ENCODE measurements at places on chromosomes 4 and X.

DNA sequence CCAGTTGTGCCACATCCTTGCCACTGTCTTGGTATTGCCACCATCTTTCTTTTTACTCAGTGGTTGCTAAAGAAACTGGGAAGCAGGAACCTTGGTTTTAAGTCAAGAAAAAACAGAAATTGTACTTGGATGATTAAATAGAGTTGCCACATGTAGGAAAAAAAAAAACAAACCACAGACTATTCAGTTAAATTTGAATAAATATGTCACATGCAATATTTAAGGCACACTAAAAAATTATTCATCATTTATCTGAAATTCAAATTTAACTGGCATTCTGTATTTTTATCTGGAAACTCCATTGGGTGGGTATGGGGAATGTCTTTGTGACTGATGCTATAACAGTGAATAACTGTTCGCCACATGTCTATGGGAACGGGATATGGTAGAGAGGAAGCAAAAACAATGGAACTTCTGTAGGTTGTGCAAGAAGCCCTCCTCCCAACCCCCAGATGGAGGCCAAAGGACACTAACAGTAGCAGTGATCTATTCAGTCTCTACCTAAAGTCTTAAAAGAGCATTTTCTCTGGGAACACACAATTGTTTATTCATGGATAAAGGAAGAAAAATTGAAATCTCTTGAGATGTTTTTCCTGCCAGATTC lies 57.0 kb upstream of the PLAC8 start:
- peaks cover 19% of the 10 kb centered on the region for H3K36me3 ChIP-seq
- DNase-seq: no peak
- no peak overlapping the region for H3K27ac ChIP-seq
- no peak overlapping the region for H3K4me3 ChIP-seq
- H3K27me3 ChIP-seq: peaks cover 13% of the 10 kb centered on the region
- peaks cover 10% of the 10 kb centered on the region for H3K4me1 ChIP-seq

DNA sequence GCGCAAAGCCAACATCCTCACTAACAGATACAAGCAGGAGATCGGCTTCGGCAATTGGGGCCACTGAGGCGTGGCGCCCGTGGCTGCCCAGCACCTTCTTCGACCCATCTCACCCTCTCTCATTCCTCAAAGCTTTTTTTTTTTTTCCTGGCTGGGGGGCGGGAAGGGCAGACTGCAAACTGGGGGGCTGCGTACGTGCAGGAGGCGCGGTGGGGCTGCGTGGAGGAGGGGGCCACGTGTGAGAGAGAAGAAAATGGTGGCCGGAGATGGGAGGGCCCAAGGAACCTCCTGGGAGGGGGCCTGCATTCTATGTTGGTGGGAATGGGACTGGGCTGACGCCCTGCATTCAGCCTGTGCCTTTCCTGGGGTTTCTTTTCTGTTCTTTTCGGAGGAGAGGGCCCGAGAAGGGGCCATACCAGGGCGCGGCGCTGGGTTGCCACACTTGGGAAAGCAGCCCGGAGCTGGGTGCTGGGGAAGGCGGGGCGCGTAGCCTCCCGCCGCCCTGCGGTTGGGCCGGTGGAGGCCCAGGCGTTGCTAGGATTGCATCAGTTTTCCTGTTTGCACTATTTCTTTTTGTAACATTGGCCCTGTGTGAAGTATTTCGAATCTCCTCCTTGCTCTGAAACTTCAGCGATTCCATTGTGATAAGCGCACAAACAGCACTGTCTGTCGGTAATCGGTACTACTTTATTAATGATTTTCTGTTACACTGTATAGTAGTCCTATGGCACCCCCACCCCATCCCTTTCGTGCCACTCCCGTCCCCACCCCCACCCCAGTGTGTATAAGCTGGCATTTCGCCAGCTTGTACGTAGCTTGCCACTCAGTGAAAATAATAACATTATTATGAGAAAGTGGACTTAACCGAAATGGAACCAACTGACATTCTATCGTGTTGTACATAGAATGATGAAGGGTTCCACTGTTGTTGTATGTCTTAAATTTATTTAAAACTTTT lies 4.5 kb downstream of the MID1IP1 start:
- H3K27ac ChIP-seq: peak overlapping the region; percentile 94
- H3K4me3 ChIP-seq: peak overlapping the region; percentile 89
- peaks cover 21% of the 10 kb centered on the region for H3K36me3 ChIP-seq
- DNase-seq: peak; percentile 73
- H3K4me1 ChIP-seq: peaks cover 25% of the 10 kb centered on the region

DNA sequence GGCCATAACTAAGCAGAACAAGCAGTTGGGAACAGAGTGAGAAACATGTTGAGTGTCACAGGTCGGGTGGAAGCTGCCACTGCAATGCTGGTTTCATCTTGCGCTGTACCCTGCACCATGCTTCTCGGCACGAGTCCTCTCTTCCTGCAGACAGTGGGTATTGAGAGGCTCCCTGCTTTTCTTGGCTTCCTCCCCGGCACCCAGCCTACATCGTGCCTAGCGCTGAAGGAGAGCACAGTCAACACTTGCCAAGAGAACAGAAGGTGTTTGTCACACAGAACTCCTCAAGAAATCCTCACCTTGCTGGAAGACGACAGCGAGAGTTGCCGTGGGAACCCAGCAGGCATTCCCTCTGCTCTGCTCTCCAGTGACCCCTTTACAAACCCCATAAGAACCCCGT lies 53.6 kb downstream of the EVC2 start:
- no peaks in the 10 kb centered on the region for H3K36me3 ChIP-seq
- H3K4me3 ChIP-seq: no peak overlapping the region
- no peak overlapping the region for H3K27ac ChIP-seq
- no peak for DNase-seq
- H3K27me3 ChIP-seq: no peaks in the 10 kb centered on the region
- H3K4me1 ChIP-seq: no peaks in the 10 kb centered on the region

DNA sequence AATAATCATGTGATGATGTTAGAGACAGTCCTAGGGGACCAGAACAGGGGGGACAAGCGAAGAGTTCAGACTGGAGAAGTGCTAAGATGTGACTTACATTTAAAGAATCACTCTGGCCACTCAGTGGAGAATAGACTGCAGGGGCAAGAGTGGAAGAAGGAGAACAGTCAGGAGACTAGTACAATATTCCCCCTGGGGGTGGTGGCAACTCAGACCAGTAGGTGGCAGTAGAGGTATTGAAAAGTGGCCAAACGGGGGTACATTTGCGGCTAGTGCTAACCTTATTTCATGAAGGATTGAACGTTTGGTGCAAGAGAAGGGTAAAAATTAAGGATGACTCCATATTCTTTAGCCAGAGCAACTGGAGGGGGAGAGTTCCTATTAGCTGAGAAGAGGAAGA lies 2.7 kb upstream of the BMX start:
- H3K4me1 ChIP-seq: peaks cover 11% of the 10 kb centered on the region
- no peak overlapping the region for H3K27ac ChIP-seq
- DNase-seq: peak; percentile 61
- H3K36me3 ChIP-seq: no peaks in the 10 kb centered on the region
- H3K4me3 ChIP-seq: no peak overlapping the region
- H3K27me3 ChIP-seq: peaks cover 23% of the 10 kb centered on the region

DNA sequence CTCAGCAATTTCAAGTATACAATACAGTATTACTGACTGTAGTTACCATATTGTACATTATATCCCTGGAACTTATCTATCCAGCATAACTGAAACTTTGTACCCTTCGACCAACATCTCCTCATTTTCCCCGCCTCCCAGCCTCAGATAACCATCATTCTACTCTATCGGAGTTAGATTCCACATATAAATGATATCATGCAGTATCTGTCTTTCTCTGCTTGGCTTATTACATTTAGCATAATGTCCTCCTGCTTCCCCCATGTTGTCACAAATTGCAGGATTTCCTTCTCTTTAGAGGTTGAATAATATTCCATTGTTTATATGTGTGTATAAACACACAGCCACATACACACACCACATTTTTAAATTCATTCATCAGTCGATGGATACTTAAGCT lies 218.1 kb downstream of the MAML3 start:
- H3K27me3 ChIP-seq: peaks cover 7% of the 10 kb centered on the region
- no peak overlapping the region for H3K27ac ChIP-seq
- DNase-seq: no peak
- no peak overlapping the region for H3K4me3 ChIP-seq
- H3K36me3 ChIP-seq: no peaks in the 10 kb centered on the region
- H3K4me1 ChIP-seq: no peaks in the 10 kb centered on the region

DNA sequence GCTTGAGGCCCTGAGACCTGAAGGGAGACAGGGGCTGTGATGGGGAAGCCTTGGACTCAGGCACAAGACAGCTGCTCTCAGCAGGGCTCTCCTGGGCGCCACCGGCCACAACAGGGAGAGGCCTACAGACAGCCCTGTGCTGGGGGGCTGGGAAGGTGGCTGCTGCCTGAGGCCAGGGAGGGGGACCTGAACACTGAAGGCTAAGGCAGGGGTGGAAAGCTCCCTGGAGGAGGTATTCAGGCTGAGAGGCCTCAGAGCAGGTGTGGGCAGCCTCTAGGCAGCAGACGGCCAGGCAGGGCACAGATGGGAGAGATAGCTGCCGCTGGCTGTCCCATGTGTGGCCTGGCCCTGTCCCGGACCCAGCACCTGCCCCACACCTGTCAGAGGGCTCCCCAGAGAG lies 33.0 kb downstream of the TACC3 start:
- H3K4me3 ChIP-seq: no peak overlapping the region
- H3K27me3 ChIP-seq: no peaks in the 10 kb centered on the region
- no peak overlapping the region for H3K27ac ChIP-seq
- H3K4me1 ChIP-seq: peaks cover 3% of the 10 kb centered on the region
- DNase-seq: no peak
- H3K36me3 ChIP-seq: no peaks in the 10 kb centered on the region

DNA sequence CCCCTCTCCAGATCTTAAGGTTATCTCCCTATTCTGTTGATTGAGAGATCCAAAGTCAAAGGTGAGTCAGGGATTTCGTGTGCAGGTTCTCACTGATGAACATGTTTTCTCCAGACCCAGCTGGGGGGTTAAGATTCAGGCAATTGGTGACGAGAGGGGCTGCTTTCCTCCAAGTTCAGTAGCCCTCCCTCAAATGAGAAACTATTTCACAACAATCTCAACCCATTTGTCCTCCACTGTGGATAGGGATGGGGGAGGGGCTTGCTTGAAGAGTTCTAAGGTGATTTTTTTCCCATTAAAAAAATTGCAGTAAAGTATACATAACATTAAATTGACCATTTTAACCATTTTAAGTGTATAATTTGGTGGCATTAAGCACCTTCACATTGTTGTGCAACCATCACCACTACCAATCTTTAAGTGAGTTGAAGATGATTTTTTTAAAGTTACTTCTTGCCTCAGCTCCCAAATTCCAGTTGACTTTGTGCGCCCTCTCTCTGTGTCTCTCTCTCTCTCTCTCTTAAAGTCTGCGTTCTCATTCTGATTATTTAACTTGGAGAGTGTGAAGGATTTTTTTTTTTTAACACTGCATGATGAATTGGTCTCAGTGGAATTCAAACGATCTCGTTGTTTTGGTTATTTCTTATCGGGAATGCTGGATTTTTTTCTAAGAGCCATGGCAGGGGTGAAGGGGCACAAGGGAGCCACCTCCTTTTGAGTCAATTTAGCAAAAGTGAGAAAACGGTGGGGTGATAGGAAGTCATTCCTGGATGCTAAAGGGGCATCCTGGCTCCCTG lies 175.9 kb downstream of the SHROOM3 start:
- no peak for DNase-seq
- peaks cover 6% of the 10 kb centered on the region for H3K4me1 ChIP-seq
- no peak overlapping the region for H3K27ac ChIP-seq
- H3K36me3 ChIP-seq: no peaks in the 10 kb centered on the region
